ENCODE measurements at places on chromosomes 16 and 17.

- peak; percentile 90 for DNase-seq
These were observed 24.4 kb downstream of the TRIM16 start for GRCh38 chr17:15659663-15660062.

DNA sequence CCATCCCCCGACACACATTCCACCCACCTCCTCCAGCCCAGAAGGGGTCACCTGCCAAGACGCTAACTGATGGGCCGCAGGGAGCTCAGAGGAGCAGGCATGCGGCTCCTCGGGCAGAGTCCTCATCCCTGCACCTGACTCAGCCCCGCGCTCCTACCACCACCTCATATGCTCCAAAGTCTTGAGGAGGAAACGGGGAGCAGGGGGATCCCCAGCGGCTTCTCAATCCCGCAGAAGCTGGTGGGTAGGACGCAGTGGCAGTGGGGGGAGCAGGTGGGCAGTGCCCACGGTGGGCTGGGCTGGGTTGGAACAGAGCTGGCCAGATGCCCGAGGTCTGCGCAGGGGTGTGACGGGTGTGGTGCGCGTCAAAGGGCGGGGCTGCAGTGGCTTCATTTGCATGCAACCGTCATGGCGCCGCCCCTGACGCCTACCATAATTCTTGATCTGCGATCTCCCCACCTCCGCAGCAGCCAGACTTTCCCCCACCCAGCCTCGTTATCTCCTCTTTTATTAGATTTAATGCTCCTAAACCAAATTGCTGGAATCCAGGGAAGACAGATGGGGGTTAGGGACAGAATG lies 39.0 kb upstream of the EMP2 start:
- DNase-seq, result no peak

DNA sequence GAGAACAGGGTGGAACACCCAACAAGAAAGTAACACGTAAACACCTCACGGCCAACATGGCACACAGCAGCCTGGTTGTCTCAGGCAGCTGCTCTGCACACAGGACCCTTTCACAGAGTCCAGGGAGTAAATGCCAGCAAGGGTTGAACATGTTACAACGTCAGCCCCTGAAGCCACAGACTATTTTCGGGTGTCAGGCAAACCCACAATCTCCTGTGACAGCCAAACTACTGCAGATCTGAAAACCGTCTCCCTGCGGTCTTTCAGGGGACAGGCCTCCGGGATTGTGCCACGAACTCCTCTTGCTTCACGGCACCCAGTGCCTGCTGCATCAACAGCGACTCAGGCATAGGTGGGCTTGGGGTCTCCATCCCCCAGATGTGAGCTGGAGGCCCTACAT lies 127.7 kb downstream of the XYLT1 start:
- DNase-seq, result no peak

DNA sequence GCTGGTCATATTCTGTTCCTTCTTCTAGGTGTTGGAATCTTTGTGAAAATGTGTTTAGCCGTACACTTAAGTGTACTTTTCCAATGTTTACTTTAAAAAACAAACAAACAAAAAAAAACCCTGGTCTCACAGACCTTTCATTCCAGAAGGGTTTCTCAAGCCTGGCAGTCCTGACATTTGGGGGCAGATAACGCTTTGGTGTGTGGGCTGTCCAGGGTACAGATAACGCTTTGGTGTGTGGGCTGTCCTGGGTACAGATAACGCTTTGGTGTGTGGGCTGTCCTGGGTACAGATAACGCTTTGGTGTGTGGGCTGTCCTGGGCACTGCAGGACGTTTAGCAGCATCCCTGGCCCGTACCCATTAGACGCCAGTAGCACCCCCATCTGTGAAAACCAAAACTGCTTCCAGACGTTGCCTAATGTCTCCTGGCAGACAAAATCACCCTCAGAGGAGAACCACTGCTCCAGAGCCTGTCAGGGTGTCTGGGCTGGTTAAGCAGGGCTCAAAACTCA lies 15.2 kb upstream of the FLCN start:
- DNase-seq, result no peak

DNA sequence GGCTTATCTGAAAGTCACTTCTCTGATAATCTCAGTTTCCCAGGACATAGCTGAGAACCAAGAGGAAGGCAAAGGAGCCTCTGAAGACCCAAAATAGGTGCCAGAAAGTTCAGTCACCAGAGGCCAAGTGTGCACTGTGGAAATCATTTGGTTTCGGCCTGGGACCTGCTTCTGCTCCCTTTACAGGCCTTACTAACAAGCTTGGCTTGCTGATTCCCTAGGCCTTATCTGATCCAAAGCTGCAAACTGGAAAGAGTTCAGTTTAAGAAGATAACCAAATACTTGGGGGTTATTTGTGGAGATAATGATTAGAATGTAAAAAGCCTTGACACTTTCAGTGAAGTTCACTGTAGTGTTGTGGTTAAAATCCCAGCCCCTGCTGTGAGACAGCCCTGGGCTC lies 17.0 kb downstream of the ITGA3 start:
- no peak for DNase-seq

GRCh38 chr17:63165400-63165799 lies 199.4 kb downstream of the TANC2 start:
- DNase-seq, result no peak

DNA sequence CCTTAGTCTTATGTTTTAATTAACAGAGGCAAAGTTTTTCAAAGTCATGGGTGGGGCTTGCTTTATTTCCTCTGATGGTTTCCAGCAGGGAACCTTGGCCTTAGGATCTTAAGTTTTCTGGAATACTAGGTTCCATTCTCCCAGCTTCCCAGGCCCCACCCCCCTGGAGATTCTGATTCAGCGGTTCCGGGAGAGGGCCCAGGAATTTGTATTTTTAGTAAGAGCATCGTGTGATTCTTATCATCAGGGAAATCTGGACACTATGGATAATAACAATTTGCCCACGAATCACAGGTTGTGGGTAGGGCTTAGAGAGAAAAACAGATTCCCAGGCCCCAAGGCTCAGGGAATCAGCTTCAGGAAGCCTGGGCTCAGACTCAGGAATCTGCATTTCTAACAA lies 263.6 kb downstream of the NTN1 start:
- DNase-seq, result no peak
